ENCODE measurements at places on chromosomes 5 and 9.

DNA sequence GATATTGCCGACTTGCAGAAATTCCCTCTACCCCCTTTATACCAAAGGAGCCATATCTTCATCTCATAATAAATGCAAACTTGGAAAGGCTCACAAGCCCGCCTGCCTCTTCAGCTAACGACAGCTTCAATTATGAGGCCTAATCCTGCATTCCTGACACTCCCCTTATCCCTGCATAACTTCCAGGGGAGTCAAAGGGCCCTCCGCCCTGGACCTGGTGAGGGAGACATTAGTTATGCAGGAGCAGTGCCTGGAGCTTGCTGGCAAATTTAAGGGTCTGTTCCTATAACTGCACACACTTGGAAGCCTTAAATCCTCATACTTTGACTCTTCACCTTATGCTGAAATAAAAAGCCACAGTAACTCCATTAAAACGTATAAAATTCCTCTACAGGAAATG, 617.9 kb downstream of the BNC2 start:
- no peak for DNase-seq

- DNase-seq, result no peak
Measured at GRCh38 chr5:124949862-124950261, 203.4 kb upstream of the ZNF608 start.

DNA sequence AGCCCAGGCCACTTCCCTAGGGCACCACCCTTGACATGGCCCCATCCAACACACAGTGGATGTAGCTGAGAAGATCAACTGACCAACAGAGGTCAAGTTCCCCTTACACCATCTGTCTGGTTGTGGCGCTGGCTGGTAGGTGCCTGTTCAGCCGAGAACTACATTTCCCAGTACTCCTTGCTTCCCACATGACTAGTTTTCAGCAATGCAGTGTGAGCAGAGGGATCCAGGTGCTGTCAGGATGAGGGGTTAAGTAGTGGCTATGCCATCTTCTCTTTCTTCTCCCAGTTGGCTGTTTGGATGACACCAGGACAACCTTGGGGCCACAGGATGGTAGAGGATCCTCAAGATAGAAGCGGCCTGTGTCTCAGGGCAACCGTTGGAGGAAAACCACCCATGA, 48.6 kb upstream of the SH3PXD2B start:
- DNase-seq, result no peak

- no peak for DNase-seq
Measured at GRCh38 chr5:147699496-147700088, 82.9 kb downstream of the JAKMIP2 start.

DNA sequence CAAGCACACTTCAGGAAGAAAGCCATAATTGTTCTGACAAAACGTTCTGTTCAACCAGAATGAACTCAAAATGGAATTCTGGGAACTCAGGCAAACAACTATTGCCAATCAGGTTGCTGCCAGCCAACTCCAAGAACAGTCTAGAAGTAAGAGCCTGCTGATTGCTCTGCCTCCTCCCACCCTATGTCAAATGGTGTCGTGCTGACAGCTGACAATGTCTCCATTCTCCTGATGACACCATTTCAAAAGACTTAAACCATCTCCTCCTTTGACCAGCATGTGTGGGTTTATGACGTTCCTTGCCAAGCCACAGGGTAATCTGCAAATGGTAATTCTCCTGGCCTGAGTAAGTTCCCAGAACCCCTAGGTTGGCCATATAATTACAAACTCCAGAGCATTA, 21.9 kb upstream of the PLIN2 start:
- DNase-seq, result no peak

DNA sequence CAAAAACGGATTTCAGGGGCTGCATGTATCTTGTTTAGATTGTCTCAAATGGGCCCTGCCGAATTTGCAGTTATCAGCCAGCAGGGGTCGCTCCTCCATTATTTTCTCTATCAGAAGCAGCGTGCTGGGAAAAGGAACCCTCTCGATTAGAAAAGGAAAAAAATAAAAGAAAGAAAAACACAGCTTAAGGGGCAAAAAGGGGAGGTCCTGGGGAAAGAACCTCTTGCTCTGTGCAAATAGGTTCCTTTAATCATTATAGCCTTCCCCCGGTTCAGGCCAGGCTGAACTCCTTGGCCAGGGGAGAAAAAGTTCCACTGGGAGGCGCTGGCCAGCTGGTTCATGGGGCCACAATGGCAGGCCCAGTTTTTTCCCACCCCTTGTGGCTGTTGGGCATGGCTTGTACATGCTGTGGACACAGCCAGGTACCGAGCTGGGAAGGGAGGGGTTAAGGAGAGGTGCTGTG, 25.0 kb upstream of the CAPSL start:
- peak; percentile 3 for DNase-seq

DNA sequence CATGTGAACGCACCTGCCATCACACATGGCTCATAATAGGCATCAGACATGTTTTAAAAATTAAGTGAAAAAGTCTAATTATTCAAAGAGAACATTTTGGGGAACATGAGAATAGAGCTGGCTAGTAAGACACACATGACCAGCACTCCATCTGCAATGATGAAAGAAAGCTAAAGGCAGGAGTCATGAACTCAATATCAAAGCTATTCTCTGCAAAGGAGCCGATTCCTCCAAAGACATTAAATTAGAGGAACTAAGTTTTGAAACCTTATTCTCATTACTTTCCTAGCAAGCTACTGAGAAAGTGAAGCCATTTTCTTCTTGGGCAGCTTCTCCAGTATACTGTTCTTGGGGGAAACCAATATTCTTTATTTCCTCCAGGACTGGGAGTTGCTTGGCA, 172.0 kb downstream of the CRB2 start:
- no peak for DNase-seq

DNA sequence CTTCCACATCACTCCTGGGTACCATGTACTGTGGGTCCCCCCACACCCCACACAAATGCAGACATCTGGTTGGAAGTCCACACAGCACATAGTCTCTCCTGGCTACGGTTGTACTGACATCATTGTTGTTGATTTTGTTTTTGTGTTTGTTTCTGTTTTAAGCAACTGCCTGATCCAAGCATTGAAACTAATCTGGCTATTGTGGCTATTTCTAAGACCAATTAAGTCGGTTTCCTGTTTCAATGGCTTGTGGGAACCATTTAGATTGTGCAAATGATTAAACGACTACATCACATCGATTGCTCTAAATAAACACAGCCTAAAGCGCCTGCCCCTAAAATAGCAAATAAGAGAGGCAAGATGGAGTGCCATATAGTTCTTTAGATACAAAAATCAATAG, 226.8 kb upstream of the IRX4 start:
- DNase-seq, result no peak

DNA sequence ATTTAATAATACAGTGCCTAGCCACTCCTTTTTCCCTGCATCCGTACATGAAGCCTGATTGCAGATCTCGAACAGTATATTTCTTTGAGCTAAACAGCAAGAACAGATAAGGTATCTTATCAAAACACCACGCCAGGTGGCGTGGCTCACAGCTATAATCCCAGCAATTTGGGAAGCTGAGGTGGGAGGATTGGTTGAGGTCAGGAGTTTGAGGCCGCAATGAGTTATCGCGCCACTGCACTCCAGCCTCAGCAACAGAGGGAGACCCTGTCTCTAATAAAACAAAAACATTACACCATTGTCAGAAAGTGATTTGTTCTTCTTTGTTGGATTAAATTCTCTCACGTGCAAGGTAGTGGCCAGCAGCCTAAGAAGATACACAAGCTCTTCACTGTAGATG, 291.2 kb upstream of the DMRT1 start:
- DNase-seq, result no peak

GRCh38 chr9:129640871-129641749, 841 bp downstream of the ASB6 start:
- no peak for DNase-seq

- DNase-seq, result no peak
Measured at GRCh38 chr5:6847870-6848269, 134.6 kb downstream of the TENT4A start.
